LoVo (cell line): ENCODE measurements at places on chromosomes 3 and 15.
A peak's percentile ranks its signal among the peaks of the same experiment; 100 is the strongest.

- no peak for DNase-seq
Measured at GRCh38 chr15:88882785-88883184, 12.6 kb downstream of the HAPLN3 start.

GRCh38 chr15:33031324-33031821 lies 163.1 kb downstream of the FMN1 start:
- DNase-seq: peak; percentile 16

DNA sequence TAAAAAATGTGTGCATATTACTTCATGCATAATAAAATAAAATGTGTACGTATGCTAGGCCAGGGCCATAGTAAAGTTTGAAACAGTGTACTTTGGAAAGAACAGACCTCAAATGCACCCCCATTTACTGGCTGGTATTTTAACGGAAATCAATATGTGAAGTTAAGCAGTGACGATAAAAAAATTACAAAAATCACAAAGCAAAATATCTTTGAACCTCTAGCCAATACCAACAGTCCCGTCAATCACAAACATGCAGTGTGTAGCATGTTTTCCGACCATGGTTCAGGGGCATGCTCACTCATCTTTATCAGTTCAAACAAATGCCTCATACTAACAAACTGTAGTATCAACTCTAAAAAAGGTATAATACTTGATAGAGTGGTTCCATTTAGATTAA lies 121.1 kb downstream of the TJP1 start:
- no peak for DNase-seq

- DNase-seq: no peak
Measured at GRCh38 chr15:31930967-31931366, 99.3 kb upstream of the CHRNA7 start.

DNA sequence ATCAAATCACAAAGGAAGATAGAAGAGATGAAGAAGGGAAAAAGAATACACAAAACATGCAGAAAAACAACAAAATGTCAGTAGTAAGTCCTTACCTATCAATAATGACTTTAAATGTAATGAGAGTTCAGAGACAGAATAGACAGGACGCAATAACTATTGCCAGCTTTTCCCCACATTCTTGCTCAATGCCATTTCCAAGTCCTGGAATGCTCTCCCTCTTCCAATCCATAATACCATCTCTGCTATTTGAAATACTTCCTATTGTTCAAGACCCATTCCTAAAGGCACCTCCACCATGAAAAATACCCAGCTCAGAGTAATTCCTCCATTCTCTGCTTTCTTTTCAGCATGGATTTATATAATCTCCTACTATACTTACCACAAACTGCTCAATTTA lies 33.4 kb downstream of the CCDC54 start:
- no peak for DNase-seq
